ENCODE measurements at places on chromosomes 1 and 21.

DNA sequence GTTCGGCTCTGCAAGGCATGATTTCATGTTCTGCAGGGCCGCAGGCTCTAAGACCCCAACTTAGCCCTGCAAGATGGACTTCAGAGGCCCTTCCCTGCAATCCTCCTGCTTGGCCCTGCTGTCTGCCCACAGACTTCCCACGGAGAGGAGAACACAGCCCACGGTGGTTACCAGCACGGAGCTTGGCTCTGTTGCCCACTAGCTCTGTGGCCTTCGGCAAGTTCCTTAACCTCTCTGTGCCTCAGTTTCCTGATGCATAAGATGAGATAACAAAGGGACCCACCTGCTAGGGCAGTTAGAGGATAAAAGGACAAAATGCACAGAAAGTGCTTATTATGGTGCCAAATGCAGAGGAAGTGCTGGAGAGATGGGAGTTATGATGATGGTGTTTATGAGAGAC is 200.4 kb downstream of the HUNK start:
- DNase-seq: no peak

DNA sequence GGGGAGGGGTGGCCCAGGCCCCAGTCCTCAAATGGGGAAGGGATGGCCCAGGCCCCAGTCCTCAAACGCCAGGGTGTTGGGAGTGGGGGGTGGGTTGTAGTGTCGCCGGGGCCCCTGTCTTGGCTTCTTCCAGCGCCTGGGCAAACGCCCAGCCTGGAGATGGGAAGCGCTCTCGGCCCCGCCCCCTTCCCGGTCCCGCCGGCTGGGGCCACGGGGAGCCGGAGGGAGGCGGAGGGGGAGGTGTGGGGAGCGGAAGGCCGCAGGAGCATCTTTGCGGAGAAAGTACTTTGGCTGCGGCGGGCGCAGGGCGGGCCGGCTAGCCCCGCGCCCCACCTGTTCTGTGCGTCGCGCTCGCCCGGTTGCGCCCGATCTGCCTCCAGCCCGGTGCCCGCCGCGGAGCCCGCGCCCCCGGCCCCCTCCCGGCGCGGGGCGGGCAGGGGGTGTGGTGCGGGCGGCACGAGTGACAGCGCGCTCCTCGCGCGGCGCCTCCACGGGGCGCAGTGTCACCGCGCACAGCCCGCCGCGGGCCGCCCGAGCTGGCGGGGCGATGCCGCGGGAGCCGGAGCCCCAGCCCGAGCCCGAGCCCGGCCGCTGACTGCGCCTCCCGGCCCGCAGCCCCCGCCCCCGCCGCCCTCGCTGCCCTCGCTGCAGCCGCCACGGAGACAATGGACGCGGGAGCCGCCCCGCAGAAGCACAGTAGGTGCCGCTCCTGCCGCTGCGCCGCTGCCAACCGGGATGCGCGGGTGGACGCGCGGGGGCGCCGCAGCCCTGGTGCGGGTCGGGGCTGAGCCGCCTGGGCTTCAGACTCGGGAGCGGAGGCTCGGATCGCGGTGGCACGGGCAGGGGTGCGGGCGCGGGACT is 31.1 kb upstream of the PEX10 start:
- DNase-seq: peak; percentile 53

DNA sequence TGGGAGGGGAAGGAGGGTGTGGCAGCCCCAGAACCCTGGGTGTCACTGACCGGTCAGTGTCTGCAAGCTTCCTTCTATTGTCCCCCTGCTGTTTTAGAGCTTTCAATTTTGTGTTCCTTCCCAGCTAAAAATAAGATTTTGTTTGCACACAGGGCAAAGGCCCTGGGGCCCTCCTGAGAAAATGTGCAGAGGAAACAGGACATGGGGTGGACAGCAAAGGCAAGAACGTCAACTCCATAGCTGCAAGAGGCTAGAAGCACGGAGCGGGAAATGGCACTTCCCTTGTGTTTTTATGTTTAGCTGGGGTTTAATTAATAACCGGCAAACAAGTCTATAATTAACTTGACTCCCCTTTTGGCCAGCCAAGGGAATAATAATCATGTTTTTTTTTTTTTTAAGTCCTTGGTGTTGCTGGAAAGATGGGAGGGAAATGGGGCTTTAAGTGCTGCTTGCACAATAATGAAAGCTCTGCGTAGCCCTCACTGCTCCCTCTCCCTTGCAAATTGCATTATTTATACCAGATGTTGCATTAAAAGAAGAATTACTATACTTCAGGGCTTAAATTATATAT is 261.4 kb upstream of the USP24 start:
- DNase-seq: no peak

DNA sequence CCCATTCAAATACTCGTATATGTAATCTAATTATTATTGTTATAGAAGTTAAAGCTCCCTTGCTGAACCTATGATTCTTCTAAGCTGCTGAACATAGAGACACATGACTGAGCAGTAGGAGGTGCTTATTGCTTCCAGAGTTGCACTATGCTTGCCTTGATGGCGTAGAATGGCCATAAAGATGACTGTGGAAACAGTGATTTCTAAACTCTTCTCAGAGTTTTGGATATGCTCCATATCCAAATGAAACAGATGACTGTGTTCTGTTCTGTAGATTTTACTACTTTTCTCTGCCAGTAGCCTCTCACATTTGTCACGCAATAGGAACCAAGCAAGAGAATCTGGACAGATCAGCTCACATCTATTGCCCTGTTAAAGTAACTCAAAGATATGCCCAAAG is 88.1 kb upstream of the CACYBP start:
- no peak for DNase-seq

DNA sequence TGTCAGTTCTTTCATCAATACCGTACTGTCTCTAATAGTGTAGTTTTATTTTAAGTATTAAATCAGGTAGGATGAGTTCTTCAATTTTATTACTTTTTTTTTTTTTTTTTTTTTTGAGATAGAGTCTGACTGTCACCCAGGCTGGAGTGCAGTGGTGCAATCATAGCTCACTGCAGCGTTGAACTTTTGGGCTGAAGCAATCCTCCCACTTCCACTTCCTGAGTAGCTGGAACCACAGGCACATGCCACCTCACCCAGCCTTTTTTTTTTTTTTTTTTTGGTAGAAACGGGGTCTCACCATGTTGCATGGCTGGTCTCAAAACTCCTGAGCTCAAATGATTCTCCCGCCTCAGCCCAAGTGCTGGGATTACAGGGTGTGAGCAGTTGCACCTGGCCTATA is 44.3 kb downstream of the INAVA start:
- DNase-seq: no peak

DNA sequence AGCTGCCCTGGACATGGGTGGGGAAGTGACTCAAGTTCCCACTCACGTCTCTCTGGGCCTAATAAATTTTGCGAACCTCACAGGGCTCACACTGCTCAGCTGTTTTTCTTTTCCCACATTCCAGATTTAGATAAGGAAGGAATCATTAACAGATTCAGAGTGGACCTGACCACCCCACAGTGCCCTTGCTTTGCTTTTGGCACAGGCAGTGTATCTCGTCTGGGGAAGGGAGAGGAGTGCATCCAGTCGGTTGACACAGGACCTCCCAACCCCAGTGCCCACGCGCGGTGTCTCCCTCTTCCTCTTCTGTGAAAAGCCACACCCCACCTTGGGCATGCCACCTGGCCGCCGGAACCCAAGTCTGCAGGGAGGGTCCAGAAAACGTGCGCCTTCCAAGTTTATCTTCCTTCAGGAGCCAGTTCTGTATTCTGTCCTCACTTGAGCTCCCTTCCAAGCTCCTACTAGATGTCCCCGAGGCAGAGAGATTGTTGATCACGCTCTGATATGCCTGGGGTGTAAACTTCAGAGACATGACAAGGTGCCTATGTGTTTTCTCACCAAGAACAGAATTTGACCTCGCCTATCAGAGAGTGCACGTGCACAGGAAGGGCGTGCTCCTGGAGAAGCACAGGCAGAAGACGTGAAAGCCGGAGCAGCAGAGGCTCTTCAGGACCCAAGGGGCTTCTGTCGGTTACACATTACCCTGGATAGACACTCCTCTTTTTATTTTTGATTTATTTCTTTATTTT is 9.5 kb upstream of the SLC2A5 start:
- no peak for DNase-seq

DNA sequence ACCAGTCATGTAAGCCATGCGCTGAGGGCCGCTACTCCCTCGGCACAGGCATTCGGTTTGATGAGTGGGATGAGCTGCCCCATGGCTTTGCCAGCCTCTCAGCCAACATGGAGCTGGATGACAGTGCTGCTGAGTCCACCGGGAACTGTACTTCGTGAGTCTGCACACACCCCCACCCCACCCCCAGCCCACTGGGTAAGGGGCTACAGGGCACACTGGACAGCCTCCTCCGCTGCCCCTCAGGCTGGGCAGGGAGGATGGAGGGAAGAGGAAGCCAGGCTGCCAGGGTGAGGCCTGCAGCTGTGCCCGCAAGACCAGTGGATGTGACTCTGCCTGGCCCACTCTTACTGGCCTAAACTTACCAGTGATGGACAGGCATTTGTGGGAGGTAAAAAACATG is 49.2 kb upstream of the SARS1 start:
- DNase-seq: no peak

DNA sequence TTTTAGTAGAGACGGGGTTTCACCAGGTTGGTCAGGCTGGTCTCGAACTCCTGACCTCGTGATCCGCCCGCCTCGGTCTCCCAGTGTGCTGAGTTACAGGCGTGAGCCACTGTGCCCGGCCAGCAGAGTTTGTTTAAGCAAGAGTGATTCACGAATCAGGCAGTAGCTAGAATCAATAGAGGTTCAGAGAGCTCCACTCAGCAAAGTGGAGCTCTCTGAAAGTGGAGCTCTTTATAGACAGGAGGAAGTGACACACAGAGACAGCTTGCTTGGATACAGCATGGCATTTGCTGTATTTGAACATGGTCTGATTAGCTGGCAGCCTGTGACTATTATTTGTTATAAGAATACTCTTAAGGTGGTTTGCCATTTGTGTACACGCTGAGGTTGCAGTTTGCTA is 27.1 kb upstream of the CD34 start:
- DNase-seq: peak; percentile 39

- DNase-seq: peak; percentile 15
These were observed 48.7 kb upstream of the PRDM2 start for GRCh38 chr1:13651279-13651678.

- DNase-seq: no peak
These were observed 217.7 kb downstream of the URB2 start for GRCh38 chr1:229843627-229844238.

- DNase-seq: no peak
These were observed 19.8 kb downstream of the ATP1A1 start for GRCh38 chr1:116392717-116393404.

GRCh38 chr1:8427493-8427892 is 109.6 kb downstream of the SLC45A1 start:
- DNase-seq: peak; percentile 22

GRCh38 chr1:16043521-16043920 is at the start of gene CLCNKB:
Gene CLCNKB (plus strand): TSS chr1:16043782. CDS start chr1:16044493, 711 bp downstream.
- no peak for DNase-seq

DNA sequence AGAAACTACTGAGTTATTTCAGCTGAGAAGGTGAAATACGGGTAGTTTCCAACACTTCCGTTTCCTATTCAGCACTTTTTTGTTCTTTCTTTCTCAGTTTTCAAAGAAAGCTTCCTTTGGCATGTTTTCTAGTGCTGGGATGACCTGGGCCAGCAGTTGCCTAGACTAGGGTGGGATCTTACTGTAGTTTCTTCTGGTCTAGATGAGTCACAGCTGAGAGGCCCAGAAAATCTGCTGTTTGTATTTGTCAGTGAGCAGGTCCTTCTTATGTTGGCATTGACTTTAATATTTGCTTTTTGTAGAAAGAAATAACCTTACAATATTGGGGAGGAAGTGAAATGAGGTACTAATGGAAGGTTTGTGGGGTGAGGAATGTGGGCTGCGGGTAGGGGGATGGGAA is 22.2 kb downstream of the C1orf21 start:
- DNase-seq: no peak

- DNase-seq: peak; percentile 52
These were observed 1.5 kb downstream of the MXRA8 start for GRCh38 chr1:1356796-1357401.

DNA sequence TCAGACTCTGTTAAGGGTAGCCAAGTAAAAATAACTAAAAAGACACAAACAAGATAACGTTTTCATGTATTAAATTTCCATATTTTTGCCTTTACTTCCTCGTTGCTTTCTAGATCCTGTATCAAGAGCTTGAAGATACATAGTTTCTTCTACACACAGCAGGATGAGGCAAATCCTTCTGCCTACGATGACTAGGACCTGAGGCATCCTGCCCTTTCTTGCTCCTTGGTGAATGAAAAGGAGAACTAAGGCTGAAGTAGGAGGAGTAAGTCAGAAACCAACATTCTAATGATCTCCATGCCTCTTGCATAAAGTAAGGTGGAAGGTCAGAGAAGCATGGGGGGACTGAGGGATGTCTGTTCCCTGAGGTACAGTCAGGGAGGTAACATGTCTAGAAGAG is 102.6 kb downstream of the GPATCH2 start:
- DNase-seq: no peak

DNA sequence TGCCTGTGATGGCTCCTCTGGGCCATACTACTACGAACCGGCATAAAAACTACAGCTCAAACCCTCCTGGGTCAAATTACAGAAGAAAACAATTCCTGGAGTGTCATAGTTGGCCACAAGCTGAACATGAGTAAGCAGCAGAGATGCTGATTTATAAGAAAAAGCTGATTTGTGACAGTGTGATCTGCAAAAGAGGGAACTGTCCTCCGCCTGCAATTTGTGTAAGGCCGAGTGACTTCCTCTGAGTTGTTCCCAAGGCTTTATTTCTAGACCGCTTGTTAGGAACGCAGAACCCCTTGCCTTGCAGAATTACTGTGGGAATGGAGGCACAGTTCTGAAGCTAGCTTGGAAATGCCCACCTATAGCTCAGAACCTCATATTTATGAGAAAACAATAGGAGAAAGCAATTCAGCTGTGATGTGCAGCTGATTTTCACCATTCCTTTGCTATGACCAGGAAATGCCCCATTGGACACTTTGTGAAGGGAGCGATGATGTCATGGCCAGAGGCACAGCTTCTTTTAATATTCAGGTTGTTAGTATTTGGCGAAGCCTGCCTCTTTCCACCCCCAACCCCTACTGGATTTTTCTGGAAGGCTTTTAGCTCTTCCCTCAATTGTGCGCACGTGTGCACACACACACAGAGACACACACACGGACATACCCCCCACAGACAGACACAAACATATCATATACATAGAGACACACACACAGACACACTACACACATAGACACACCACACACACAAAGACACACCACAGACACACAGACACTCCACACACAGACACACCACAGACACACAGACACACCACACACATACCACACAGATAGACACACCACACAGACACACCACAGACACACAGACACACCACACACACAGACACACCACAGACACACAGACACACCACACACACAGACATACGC is 47.6 kb downstream of the IER5 start:
- peak; percentile 94 for DNase-seq

DNA sequence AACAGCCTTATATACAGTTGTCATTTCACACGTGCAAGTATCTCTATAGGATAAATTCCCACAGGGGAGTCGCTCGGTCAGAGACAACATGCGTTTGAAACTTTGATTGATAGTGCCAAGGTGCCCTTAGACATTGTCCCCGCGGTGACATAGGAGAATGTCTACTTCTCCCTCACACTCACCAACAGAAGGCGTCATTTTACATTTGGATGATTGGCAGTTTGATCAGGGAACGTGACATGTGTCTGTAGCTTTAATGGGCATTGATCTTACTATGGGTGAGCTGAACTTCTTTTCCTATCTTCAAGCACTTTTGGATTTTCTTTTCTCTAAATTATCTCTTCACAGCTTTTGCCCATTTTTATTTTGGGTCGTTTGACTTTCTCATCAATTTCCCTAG is 42.6 kb upstream of the PAX7 start:
- no peak for DNase-seq
